ENCODE measurements at places on chromosomes 6 and 20. TPM values are rescaled to one million over a fixed set of nuclear protein-coding genes. Genes with fewer than 3 reads are reported as not detected.

C20orf96 gene
- total RNA-seq: 9.7 TPM

CSTF1 gene
- 29.0 TPM for total RNA-seq

CDSN gene
- total RNA-seq: not detected

PGC gene
- total RNA-seq: not detected

PTCRA gene
- total RNA-seq: not detected

FAM209A gene
- not detected for total RNA-seq

DYNLT2 gene
- 0.48 TPM for total RNA-seq

TFAP2C gene
- 0.35 TPM for total RNA-seq

RIN2 gene
- 143 TPM for total RNA-seq

TCF21 gene
- total RNA-seq: 0.41 TPM

CST4 gene
- total RNA-seq: not detected

SLCO4A1 gene
- 7.9 TPM for total RNA-seq

HEY2 gene
- total RNA-seq: 0.34 TPM

MDFI gene
- 34.7 TPM for total RNA-seq

SNAP25 gene
- 0.34 TPM for total RNA-seq

SNAI1 gene
- 6.9 TPM for total RNA-seq

PARD6B gene
- total RNA-seq: 1.1 TPM

NAPB gene
- 4.5 TPM for total RNA-seq

MOG gene
- not detected for total RNA-seq

KIAA1755 gene
- 6.0 TPM for total RNA-seq

ZNF334 gene
- total RNA-seq: 0.73 TPM

FKBP1C gene
- total RNA-seq: 0.73 TPM

CFAP206 gene
- 0.97 TPM for total RNA-seq

INSM1 gene
- not detected for total RNA-seq

PLCB4 gene
- total RNA-seq: 5.9 TPM

PKIB gene
- total RNA-seq: 8.5 TPM
